NCI-H1694 (cell line): ENCODE measurements at places on chromosomes 1 and 21.

GRCh38 chr1:9728451-9729295 is 77.1 kb downstream of the PIK3CD start:
- DNase-seq = no peak

DNA sequence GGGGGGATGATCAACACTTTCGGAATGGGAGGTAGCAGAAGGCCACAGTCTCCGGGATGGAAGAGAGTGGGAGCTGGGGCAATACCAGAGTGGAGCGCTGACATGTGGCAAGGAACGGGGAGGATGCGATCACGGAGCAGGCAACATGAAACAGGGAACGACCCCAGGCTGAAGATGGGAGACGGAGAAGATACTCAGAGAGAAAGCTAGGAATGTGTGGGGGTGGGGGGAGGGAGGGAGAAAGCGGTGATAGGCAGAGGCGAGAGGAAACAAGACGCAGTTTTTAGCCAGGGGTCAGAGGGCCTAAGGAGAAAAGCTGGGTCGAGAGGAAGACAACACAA is 577 bp downstream of the RAB3GAP2 start:
- DNase-seq = no peak

- no peak for DNase-seq
Observed at GRCh38 chr1:4424766-4425165, 229.6 kb upstream of the AJAP1 start.

DNA sequence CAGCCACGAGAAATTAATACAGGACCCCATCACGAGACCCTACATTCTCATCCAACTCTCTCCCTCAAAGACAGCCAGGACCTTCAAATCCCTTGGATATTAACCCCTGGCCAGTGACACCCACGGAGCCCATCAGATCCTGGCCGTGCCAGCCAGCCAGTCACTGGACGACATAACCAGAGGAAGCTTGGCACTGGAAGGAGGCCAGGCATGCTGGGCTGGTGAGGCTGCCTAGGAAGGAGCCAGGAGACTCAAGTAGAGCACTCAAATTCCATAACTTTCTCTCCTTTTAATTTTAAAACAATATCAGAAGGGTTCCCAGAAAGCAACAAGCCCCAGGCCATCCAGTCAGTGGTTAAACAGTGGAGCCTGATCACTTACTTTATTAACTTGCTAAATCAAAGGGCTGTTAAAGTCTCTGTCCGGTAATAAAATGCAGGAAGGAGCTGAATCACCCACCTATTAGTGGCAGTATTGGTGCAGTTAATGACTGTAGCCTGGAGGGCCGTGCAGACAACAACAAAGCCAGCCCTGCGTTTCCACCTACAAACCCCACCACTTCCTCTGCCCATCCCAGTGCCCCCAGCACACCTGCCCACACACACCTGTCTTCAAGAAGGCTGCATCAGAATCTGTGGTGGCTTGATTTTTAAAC is 78.0 kb downstream of the HIVEP3 start:
- DNase-seq = no peak

- DNase-seq = peak; percentile 10
Observed at GRCh38 chr1:209416039-209416438, 167.5 kb upstream of the CAMK1G start.

DNA sequence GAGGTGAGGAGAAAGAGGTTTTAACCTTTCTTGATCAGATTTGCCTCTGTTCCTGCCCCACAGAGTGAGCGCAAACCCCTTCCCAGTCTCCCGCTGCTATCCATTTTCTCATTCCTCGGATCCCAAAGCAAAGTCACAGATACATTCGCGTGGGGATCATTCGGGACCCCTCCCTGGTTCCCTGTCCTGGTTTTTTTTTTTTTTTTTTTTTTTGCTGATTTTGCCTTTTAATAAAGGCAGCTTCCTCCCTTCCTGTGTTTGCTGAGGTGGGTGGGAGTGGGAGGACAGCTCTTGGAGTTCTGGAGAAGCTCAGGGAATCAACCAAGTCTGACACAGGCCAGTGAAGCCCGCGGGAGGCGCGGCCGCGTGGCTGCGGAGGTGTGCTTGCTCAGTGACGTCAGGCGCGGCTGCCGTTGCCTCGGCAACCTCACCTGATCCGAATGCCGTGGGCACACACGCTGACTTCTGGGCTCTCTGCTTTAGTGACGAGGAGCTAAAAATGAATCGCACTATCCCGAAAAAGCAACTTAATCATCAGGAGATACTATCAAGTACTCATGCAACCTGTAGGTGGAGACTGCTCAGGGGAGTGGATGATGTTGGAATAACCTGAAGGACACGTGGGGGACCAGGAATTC is 106.4 kb downstream of the TBX19 start:
- DNase-seq = no peak
